ENCODE measurements at places on chromosomes 2 and 18.

DNA sequence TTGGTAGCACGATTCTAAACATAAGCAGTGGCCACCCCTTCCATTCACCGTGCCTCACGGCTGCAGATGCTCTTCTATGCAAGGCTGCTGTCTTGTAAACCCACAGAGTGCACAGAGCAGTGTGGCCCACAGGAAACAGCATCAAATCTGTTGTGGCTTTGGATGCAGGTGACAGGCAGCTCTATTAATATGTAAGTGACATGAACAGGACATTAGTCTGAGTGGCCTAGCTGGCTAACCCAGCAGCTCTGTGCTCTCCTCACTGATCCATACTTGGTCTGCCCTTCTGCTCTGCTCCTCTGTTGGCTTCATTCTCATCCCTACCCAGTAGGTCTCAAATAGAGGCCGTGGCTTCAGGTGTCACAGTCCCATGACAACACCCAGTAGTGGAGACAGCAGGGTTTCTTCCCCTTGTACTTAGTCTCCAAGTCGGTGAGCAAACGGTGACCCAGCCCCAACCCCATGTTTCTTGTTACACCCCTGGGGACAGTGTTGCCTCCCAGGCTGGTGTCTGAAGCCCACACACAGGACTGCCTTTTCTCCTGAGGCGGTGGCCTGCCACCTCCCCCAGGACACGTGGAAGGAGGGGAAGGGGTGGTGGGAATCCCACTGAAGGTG lies 5.8 kb downstream of the SH3RF3 start:
- DNase-seq = no peak

DNA sequence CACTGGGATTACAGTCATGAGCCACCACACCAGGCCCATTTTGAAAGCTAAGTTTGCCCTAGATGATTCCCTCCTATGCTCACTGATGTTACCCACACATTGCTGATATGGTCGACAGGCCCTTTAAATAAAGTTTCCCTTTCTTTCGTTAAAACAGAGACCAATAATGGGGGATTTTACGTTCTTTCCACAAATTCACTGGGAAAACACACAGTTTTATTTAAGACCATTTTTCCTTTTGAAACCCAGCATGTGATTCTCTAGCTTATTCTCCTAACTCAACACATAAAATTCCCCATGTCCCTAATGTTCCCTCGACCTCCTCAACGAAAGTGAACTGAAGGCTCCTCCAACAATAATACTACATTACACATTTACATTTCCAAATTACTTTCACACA lies 223.2 kb downstream of the ANAPC1 start:
- DNase-seq = no peak

DNA sequence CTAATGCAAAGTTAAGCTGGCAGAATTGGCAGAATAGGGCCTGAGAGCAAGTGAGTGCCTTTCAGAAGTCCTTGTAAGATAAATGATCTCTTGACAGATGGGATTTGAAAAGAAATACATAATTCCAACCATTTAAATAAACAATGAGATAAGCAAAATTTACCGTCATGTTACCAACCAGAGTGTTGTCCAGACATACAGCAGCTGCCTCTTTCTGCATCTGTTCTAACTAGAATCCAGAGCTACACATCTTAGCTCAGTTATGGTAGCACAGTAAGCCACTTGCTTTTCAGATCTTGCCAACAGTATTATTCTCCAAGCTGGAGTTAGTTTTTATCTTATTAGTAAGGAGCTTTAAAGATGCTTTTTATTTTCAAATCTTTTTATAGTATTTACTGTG lies 179.6 kb downstream of the BARD1 start:
- DNase-seq = no peak

- no peak for DNase-seq
Observed at GRCh38 chr2:100246163-100247145, 75.8 kb downstream of the LONRF2 start.

DNA sequence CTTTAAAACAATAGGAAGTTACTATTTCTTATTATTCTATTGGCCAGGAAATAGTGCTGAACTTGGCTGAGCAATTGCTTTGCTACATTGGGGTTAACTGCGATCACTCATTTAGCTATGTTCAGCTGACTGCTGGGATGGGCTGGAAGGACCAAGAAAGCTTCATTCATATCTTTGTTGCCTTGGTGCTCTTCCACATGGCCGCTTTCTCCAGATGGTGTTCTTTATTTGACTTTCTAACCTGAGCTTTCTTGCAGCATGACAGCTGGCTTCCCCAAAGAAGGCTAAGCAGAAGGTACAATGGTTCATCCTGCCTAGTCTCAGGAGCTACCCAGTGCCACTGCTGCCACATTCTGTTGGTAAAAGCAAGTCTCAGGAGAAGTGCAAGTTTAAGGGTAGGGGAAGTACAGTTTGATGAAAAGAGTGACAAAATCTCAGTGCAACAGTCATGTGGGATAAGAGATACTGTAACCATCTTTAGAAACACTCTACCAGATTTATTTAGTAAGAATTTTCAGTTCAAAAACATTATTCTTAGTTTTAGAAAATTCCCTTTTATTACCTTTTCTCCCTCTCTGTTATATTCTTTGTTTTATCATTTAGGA lies 180.6 kb upstream of the RBMS1 start:
- no peak for DNase-seq

DNA sequence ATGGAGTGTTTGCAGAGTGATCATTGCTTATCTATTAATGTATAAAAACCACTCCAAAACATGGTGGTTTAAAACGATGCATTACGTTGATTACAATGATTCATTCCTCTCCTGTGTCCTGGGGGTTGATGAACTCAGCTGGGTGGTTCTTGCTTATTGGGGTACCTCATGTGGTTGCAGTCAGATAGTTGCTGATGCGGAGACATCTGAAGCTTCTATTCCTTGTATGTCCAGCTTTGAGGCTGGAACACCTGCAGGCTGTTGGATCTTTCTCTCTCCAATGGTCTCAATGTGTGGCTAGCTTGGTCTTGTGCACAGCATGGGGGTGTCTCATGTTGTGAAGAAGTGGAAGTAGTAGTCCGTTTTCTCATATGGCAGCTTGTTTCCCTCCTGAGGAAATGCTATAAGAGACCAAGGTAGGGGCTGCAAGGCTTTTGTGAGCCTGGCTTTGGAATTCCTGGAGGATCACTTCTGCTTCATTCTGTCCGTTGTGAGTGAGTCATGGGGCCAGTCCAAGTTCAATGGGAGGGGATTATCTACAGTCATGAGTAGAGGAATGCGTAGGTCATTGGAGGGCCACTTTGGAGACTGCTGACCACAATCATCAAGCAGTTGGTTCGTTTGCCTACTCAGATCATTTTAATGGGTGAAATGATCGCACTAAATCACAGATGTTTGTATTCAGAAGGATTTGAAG lies 601.0 kb downstream of the SLC4A3 start:
- no peak for DNase-seq

- no peak for DNase-seq
Observed at GRCh38 chr2:238897911-238898311, 50.0 kb downstream of the TWIST2 start.

- DNase-seq = no peak
Observed at GRCh38 chr2:44351676-44352075, 9.6 kb downstream of the PREPL start.

- no peak for DNase-seq
Observed at GRCh38 chr2:175461839-175462238, 280.3 kb upstream of the ATP5MC3 start.

DNA sequence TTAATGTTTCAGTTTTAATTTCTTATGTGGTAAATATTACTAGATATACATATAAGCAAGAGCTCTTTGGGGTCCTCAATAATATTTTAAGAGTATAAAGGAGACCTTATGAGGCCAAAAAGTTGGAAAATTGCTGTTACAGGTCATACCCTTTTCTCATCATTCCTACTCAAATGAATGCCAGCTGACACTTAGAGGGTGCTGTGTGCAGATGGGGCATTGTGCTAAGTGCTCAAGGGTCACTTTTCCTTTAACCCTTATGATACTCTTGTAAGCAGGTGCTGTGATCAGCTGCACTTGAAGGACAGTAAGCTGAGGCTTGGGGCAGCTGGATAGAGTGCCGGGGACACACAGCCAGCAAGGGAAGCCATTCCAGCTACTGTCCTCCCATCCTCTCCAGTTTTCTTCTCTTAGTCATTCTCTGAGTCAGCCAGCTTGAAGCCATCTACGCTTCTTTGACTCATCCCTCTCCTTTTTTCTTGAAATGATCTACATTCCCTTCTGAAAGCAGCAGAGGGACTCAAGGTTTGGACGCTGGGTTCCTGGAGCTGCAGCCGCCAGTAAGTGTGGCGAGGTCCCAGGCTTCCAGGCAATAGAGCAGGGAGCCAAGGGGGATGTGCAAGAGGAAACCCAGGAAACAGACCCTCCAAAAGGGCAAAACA lies 42.0 kb upstream of the CREB1 start:
- no peak for DNase-seq

DNA sequence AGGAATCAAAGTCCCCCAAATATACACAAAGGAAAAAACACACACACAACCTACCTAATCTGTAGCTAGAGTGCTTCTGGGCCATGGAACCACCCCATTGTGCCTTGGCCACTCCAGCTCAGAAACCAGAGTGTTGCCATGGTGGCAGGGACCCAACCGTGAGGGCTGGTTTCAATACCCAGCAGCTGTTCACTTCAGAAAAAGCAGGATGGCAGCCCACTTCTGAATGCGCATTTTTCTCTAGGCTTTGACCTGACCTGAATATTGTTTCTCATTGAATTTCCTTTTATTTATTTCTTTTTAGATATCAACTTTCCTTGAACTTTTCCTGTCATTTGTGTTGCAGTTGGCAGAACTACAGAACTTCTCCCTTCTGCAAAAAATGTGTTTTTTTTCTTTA lies 43.0 kb upstream of the EHBP1 start:
- no peak for DNase-seq

DNA sequence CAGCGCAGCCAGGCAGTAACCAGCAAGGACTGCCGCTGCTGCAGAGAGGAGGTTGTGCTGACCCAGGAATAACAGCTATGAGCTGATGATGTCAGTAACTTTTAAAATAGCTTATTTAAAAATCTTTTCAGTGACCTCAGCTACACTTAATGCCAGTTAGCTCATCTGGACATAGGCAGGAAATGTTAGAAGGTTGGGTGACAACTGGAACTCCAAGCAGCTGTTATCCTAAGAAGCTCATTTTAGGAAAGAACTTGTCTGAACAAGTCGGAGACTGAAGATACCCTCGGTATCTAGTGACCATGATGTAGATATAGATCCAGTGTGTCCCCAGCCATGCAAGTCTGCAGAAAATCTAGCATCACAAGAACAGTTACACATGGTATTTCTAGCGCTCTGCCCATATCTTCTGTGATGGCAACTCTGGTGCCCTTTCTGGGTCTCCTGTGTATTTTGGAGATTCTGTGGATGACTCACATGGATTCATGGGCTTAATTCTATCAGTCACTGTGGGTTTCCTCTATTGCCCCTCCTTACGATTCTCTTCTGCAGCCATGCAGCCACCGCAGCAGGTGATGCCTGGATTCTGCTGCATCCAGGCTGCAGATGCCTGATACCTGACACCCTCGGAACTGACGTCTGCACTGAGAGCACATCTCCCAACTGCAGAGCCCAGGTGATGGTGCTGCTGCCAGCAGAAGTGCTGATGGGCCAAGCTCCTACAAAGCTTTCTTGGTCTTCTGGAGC lies 19.8 kb upstream of the PLEK start:
- DNase-seq = no peak

DNA sequence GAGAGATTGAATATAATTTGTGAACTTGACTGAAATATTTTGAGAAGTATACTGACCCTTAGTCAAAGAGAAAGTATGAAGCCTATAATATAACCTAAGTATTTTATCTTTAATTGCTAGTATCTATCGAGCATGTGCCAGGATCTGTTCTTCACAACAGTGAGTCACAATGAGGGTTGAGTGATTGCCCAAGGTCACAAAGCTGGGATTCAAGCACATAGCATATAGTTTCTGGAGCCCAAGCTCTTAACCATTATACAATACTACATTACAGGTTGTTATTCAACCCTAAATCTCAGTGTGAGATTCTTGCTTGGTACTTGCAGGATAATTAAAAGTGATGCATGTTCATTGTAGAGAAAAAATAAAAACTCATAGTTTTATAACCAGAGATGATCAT lies 97.2 kb downstream of the RAB3GAP1 start:
- no peak for DNase-seq

DNA sequence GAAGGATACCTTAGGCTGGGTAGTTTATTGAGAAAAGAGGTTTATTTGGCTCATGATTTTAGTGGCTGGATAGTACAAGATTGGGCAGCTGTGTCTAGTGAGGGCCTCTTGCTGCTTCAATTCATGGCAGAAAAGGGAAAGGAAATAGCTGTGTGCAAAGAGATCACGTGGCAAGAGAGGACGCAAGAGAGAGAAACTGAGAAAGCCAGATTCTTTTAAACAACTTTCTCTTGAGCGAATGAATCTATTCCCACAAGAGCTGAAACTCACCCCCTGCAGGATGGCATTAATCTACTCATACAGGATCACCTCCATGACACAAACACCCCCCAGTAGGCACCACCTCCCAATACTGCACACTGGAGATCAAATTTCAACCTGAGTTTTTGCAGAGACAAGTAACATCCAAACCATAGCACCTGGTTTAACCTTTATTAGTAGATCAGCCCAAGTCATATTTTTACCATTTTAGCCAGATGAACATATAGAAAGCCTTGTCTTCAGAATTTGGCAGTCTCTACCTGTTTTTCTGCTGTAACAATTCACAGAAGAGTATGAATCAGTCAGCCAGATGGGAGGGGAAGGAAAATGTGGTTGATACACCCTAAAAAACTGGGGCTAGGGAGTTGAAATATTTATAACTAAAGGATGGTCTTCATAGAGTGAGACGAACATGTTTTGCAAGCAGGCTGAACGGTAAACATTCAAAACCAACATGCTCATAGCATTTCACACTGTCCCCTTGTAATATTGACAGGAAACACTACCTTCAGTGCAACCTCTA lies 73.9 kb upstream of the NCKAP5 start:
- DNase-seq = no peak

DNA sequence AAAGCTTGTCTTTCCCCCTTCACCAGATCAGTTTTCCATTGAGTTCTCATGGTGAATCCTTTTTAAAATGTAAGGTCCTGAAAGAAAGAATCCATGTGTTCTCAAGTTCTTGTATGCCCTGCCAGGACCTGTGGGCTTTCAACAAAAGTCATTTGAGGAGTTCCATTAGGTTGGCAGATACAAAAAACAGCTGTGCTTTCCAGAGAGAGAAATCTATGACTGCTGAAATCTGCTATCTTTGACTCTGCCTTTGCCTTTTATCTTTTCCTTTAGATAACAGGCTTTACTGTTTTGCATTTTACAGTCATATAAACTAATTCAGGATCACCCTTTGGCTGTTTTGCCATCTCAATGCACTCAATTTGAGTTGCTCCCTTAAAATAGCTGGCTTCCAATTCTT lies 59.7 kb downstream of the CXCR4 start:
- no peak for DNase-seq

- no peak for DNase-seq
Observed at GRCh38 chr2:167692936-167693335, 554.5 kb downstream of the STK39 start.

DNA sequence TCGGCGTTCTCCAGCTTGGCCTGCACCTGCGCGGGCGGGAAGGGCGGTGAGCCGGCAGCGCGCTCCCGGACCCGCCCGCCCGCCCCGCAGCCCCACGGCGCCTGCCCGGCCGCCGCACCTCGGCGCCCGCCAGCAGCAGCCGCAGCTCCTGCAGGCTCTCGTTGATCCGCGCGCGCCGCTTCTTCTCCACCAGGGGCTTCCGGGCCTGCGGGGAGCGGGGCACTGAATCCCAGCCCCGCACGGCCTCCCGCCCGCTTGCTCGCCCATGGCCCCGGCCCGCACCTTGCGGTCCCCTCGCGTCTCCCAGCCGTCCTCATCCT lies 335 bp downstream of the HES6 start:
- DNase-seq = no peak

- no peak for DNase-seq
Observed at GRCh38 chr2:95389245-95390119, 13.0 kb upstream of the FAHD2A start.

All from activated naive CD4-positive, alpha-beta T cell (primary cell).